Psoas muscle (tissue), 8 donors: ENCODE measurements at places on chromosomes 2 and 18. TPM values are rescaled to one million over a fixed set of nuclear protein-coding genes. Genes with fewer than 3 reads are reported as not detected.

Gene KCNF1
- polyA plus RNA-seq: 0.06 TPM

Gene IMPACT
- 5.6 TPM for polyA plus RNA-seq

Gene RAB1A
- polyA plus RNA-seq: 83.4 TPM

Gene C1QL2
- polyA plus RNA-seq: 0.03 TPM

Gene GCG
- polyA plus RNA-seq: not detected

Gene NEUROD1
- not detected for polyA plus RNA-seq

Gene LBX2
- polyA plus RNA-seq: 0.26 TPM

Gene ABCB11
- 0.03 TPM for polyA plus RNA-seq

Gene GNAL
- polyA plus RNA-seq: 28.0 TPM

Gene PTH2R
- not detected for polyA plus RNA-seq

Gene ZNF385B
- 24.9 TPM for polyA plus RNA-seq

Gene SOWAHC
- polyA plus RNA-seq: 0.56 TPM

Gene UGT1A5
- polyA plus RNA-seq: not detected

Gene SNTG2
- 0.29 TPM for polyA plus RNA-seq

Gene ONECUT2
- polyA plus RNA-seq: not detected

Gene ACVR1C
- polyA plus RNA-seq: 0.13 TPM

Gene CLEC4F
- 0.21 TPM for polyA plus RNA-seq

Gene COL4A4
- polyA plus RNA-seq: 2.0 TPM

Gene GKN2
- polyA plus RNA-seq: not detected

Gene SERPINB7
- polyA plus RNA-seq: not detected

Gene ARHGEF4
- 0.63 TPM for polyA plus RNA-seq

Gene DHRS9
- 0.09 TPM for polyA plus RNA-seq

Gene FNDC4
- 1.7 TPM for polyA plus RNA-seq
